ENCODE measurements at places on chromosomes 2 and 18.

DNA sequence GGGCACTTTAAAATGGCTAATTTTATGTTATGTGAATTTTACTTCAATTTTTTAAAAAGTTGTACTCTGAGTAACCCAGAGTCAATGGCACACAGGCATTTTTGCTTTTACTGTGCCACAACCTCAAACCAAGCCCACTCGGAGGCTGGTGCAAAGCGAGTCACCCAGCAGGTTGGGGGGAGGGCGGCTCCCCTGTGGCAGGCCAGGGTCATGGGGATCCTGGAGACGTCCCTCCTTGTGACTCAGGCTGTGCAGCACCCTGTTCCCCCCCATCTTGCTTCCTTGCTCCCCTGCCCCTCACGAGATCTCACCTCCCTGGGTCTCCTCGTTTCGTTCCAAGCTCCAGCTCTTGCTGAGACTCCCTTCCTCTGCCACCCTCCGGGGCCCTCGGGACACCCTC is 58.6 kb downstream of the POMC start:
- DNase-seq = no peak

GRCh38 chr2:229636571-229636970 is 77.8 kb downstream of the DNER start:
- DNase-seq = no peak

DNA sequence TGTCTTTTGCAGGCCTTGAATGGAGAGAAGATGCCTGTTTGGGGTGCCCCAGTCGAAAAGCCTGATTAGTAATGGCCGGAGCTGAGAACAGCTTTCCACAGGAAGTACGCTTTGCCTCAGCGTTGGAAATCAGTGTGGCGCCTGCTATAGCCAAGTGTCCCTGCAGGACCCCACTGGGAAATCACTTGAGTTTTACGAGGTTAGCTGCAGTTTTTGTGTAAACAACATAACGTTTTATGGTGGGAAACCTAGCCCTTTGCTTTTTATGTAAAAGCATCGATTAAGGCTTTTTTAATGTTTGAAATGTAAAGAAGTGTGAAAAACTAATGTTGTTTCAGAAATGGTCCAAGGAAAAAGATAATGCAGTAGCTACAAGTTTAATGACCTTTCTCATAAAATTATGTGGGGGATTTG is 234.2 kb downstream of the TTC32 start:
- DNase-seq = no peak

- DNase-seq = no peak
Measured at GRCh38 chr2:319059-319600, 31.2 kb upstream of the ALKAL2 start.

- no peak for DNase-seq
Measured at GRCh38 chr2:34307636-34308035, 708.5 kb upstream of the FAM98A start.

- DNase-seq = no peak
Measured at GRCh38 chr2:27078267-27079194, at the start of gene EMILIN1. Gene EMILIN1 (plus strand): TSS chr2:27078615. CDS start chr2:27079066, 451 bp downstream.

DNA sequence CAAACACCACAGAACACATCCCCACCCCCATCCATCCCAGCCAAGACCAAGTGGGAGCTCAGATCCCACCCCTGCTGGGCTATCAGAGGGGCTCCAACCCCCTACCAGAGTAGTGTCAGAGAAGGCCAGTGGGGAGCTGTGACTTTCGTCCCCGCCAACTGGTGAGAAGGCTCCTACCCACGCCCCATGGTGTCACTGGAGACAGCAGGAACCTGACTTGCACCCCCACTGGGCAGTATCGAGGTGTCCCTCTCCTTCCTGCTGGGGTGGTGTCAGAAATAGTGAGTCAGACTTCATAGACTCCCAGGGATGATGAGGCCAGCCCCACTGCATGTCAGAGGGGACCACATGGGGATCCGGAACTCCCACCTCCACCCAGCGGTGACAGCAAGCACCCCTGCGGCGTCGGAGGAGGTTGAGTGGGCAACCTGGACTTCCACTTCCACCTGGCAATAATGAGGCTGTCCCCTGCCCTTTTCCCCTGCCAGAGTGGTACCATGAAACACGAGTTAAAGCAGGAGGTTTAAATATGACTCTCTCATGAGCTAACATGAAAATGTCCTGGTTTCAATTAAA is 106.7 kb downstream of the CTIF start:
- no peak for DNase-seq

GRCh38 chr2:118348380-118349034 is 260.2 kb downstream of the INSIG2 start:
- DNase-seq = no peak

- DNase-seq = no peak
Measured at GRCh38 chr2:62511636-62512035, 5.6 kb upstream of the TMEM17 start.

GRCh38 chr2:2146969-2147900 is 183.8 kb downstream of the MYT1L start:
- no peak for DNase-seq

GRCh38 chr2:6492573-6492972 is 373.1 kb downstream of the CMPK2 start:
- DNase-seq = no peak

DNA sequence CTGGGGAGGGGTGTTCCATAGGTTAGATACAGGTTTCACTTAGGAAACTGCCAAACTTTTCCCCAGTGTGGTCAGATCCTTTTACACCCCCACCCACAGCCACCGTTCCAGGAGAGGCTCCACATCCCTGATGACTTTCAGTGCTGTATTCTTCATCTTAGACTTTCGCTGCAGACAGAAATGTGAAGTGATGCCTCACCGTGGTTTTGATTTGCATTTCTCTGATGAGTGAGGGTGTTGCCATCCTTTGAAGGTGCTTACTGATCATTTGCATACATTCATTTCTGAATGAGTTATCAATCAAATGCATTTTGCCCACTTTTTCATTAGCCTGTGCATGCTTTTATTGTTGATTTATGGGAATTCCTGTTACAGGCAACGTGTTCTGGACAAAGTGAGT is 14.9 kb downstream of the COPS9 start:
- DNase-seq = no peak

All from naive B cell (primary cell).